Breast epithelium (tissue), 4 donors: ENCODE measurements at places on chromosomes 1 and 21. TPM values are rescaled to one million over a fixed set of nuclear protein-coding genes. Genes with fewer than 3 reads are reported as not detected.

DNA sequence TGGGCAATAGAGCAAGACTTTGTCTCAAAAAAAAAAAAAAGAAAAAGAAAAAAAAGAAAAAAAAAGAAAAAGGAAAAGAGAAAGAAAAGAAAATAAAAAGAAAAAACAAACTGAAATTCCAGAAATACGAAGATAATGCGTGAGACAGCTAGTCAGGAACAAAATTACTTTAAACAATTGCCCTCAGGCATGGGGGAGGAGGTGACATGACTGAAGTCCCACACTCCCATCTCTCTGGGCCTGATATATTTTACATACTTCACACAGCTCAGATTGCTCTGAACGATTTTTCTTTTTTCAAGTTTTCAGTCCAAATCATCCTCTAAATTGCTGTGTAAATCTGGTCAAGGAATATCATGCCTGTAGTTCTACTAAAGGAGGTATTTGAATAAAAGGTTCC is 409.5 kb upstream of the DEPDC1 start:
- DNase-seq = no peak
- H3K4me3 ChIP-seq = no peak overlapping the region
- no peaks in the 10 kb centered on the region for H3K4me1 ChIP-seq

The POGK gene
- 29.8 TPM for total RNA-seq

The MRPS14 gene
- 28.5 TPM for total RNA-seq

The BACE2 gene
- 26.9 TPM for total RNA-seq

- H3K4me3 ChIP-seq = no peak overlapping the region
- no peak for DNase-seq
- H3K27ac ChIP-seq = no peak overlapping the region
- no peaks in the 10 kb centered on the region for H3K27me3 ChIP-seq
These were observed 529.2 kb downstream of the USP25 start for GRCh38 chr21:16258844-16259611.

The PTAFR gene
- total RNA-seq = 5.6 TPM

DNA sequence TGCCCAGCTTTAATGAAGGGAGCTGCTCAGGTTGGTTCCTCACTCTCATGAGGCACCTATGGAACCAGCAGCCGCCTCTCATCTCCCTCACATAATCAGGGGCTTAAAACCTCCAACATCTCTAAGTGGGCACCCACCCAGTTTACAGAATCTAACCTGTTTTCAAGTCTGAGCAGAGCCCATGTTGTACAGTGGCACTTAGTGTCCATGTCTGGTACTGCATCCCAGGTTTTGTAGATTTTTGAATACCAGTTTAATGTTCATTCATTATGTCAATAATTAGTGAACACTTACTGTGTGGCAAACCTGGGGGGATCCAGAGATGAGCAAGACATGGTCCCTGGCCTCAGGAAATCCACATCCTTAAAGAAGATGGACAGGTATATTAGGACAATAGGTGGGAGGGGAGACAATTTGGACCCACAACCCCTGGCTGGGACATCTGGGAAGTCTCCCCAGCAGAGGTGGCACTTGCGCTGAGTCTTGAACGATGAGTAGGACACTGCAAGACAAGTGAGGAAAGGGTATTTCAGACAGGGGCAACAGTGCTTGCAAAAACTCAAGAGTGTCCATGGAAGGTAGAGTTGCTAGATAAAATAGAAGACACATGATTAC is 83.3 kb downstream of the LACTBL1 start:
- H3K4me1 ChIP-seq = no peaks in the 10 kb centered on the region
- no peak overlapping the region for H3K4me3 ChIP-seq
- no peaks in the 10 kb centered on the region for H3K27me3 ChIP-seq
- H3K36me3 ChIP-seq = no peaks in the 10 kb centered on the region
- DNase-seq = no peak
